ENCODE measurements at places on chromosomes 1 and 21. TPM values are rescaled to one million over a fixed set of nuclear protein-coding genes. Genes with fewer than 3 reads are reported as not detected.

DNA sequence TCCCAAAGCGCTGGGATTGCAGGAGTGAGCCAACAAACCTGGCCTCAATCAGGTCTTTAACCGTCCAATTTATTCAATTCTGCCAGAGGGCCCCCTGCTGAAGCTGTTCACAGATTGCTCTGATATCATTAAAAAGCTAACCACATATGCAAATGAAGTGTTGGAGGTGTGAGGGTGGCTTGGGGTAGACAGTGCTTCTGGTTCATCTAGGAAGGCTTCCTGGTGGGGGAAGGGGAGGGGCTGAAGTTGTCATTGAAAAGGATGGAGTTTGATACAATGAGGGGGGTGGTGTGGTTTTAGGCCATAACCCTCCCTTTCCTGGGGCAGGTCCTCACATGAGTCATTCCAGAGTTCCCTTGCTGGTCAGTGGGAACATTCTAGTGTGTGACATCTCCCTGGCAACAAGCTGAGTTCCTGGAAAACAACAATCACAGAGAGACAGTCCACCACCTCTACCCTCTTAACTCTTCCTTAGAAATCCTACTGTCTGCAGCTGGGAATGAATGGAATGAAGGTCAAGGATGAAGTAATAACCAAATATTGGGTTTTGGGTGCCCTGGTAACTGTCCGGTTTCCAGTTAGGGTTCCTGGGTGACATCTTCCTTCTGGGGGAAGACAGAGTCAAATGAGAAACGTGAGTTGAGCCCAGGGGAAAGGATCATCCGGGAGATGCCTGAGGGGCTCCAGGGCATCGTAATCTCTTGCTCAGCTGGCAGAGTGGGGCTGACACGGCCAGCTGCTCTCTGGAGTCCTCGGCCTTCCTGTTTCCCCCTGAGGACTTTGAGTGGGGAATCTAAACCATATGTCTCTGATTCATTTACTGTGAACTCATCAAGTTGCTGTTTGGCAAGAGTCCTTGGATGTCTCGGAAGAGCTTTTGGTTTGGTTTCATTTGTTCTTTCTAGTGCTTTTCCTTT is 32.2 kb downstream of the BATF3 start:
- DNase-seq: no peak

GRCh38 chr1:5758000-5758858 is 234.0 kb downstream of the NPHP4 start:
- no peak for DNase-seq

DNA sequence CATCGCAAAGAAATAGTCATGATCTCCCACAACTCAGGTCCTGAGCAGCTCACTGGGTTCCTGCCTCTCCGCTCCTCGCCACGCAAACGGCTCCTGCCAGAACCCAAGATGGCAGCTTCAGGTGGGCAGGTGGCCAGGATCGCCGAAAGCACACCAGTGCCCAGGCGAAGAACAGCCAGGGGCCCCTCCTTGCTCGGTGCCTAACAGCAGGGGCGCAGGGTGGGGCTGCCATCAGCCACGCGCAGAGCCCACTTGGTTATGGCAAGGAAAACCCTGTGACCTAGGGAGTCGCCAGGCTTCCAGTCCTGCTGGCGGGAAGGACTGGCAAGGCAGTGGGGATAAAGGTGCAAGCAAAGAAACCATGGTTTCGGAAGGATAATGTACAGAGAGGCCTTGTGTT is 47.5 kb downstream of the ARID4B start:
- DNase-seq: no peak

CFHR1 gene
- total RNA-seq: not detected

PCSK9 gene
- total RNA-seq: 13.8 TPM

DNA sequence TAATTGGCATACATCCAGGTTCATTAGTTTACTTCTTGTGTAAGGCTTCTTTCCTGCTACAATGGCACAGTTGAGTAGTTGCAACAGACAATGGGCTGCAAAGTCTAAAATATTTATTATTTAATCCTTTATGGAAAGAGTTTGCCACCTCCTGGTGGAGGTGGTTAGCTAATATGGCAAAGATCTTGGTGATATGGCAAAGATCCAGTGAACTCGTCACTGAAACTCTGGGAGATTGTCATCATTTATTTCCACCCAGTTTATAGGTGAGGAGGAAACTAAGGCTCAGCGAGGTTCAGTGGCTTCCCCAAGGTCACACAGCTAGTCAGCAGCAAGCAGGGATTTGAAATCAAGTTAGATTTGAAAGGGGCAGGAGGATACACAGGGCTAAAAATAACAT is 16.1 kb upstream of the IFFO2 start:
- DNase-seq: peak; percentile 21

DNA sequence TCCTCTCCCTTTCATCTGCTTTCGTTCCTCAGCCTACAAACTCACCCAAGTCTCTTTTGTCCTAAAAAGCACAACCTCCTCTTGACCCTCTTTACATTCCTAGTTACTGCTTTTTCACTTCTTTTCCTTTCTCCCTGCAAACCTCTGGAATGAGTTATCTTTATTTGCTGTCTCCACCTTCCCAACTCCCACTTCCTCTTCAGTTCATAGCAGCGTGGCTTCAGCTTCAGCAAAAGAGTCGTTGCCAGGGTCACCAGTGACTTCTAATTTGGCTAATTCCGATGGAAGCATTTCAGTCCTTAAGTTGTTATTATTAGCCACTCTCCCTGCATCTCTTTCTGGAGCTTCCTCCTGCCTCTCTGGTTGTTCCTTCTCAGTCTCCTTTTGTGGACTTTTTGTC is 6.2 kb upstream of the TMEM54 start:
- no peak for DNase-seq

DNA sequence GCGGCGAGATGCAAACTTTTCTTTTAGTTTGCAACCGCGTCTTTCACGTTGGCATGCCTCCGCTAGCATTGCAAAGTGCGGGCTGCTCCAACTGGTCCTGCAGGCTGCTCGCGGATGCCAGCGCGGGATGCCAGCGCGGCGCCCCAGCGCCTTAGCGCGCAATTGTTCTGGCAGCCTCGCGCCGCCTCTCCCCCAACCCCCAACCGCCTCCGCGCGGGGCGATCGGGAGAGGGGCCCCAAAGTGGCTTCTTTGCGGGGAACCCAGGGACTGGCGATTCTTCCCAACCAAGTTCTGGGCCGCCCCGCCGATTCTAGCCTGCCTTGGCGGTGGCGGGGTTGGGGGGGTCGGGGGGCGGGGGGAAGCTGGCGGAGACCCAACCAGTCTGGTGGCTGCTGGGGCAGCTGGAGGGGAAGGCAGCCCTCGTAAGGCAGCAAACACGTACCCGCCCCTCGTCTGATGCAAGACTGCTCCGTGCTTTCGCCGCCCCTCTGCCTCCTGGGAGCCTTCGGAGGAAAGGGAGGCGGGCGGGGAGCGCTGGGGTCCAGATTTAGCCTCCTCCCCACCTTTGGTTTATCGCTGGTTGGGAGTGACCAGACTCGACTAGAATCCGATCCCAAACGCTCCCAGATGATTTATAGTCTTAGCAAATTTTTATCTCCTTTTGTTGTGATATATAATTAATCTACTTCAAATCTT is 756 bp downstream of the PHGDH start:
- DNase-seq: peak; percentile 66

NPHS2 gene
- not detected for total RNA-seq

PRDM15 gene
- 6.9 TPM for total RNA-seq

DNA sequence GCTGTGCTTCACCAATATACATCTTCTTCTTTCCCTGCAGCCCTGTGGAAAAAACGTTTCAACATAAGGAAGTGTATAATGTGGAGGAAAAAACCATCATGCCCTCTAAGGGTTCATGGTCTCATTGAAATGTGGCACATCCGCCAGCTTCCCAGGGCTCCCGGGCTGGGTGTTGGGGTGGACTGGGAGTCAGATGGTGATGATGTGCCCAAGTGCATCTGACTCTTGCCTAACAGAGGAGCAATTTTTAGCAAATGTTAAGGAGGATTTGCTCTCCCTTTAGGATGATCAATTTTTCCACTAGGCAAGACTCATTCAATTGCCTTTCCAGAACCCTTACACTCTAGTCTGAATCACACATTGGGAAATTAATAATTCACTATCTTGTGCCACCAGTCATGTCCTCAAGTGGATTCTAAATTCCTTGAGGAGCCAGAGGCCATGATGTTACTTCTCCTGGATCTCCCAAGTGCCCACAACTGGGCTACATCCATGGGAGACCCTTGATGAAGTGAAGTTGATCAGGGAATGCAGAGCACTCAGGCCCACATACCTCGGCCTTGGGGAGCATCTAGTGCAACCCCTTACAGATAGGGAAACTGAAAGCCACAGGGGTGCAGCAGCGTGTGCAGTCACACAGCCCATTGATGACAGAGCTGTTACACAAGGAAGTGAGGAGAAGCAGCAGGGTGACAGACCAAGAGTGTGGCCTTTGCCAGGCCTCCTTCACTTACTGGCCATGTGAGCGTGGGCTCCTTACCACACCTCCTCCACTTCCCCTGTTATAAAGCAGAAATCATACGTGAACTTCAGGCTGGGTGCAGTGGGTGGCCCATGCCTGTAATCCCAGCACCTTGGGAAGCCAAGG is 100.0 kb upstream of the SLC44A3 start:
- no peak for DNase-seq

GIPC2 gene
- 19.2 TPM for total RNA-seq

STIL gene
- total RNA-seq: not detected

- DNase-seq: no peak
Observed at GRCh38 chr1:203996126-203996525, 76.8 kb upstream of the SOX13 start.

DNA sequence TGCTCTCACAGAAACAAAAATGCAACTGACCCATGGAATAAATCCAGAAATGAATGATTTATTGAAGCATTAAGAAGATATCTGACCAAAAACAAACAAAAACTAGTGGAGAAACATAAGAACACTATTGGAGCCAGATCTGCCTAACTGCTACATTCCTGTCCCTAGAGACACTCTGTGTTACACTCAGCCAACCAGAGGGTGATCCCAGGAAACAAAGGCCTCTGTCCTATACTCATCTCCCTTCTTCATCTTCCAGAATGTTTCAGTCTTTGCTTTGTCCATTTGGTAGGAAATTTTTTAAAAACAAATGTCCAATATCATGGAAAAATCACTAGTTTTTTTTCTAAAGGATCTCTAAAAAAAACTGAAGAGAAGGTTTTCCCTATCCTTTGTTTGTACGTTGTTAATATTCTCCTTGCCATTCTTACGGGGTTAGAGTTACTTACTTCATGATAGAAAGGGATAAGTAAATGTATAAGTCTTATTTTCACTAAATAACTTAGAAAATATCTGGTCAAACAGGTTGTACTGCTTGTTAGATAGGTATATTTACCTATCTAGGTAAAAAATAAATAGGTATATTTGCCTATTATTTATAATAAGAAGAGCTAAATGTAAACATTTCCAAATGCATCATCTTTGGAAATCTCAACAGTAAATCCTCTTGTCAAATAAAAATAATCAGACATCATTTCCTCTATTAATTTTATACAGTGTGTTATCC is 59.1 kb downstream of the NME7 start:
- DNase-seq: no peak

NTRK1 gene
- not detected for total RNA-seq
